ENCODE measurements at places on chromosomes 2 and 18.

DNA sequence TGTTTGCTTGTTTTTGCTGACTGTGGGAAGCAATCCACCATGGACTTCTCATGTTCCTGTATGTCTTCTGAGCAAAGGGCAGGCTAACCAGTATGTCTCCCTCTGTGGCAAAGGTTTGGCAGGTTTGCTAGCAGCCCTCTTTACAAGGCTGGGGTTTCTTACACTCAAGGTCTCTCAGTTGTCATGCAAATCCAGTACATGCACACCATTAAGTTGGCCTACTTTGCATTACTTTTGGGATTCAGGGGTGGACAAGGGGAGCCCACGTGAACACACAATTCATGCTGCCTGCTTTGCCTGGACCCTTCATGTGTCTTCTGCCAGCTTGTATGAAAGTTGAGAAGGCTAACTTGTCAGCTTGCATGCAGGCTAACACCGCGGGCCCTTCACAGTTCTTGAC lies 134.9 kb downstream of the LRRTM4 start:
- DNase-seq, result no peak

- DNase-seq, result no peak
These were observed 11.7 kb downstream of the CXCR2 start for GRCh38 chr2:218137514-218137913.

GRCh38 chr2:172845028-172845630 lies 109.5 kb downstream of the RAPGEF4 start:
- no peak for DNase-seq

- DNase-seq, result no peak
These were observed 4.2 kb upstream of the TWSG1 start for GRCh38 chr18:9330419-9330818.

- no peak for DNase-seq
These were observed 351.9 kb upstream of the ID2 start for GRCh38 chr2:8329660-8330622.

DNA sequence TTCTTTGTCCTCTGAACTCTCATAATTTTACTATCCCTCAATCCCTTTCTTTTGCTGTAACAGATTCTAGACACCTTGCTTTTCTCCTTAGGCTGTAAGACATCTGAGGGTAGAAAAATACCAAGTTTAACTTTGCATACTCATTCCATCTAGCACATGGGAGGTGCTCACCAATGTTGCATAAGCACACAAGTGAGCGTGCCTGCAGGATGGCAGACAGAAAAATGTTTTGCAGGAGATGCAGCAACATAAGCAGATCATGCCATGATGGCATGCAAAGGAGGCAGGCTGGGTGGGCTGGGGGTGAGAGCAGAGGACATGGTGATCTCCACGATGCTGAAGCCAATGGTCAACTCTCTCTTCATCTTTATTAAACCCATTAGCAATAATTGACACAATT lies 24.1 kb downstream of the CYRIA start:
- no peak for DNase-seq

DNA sequence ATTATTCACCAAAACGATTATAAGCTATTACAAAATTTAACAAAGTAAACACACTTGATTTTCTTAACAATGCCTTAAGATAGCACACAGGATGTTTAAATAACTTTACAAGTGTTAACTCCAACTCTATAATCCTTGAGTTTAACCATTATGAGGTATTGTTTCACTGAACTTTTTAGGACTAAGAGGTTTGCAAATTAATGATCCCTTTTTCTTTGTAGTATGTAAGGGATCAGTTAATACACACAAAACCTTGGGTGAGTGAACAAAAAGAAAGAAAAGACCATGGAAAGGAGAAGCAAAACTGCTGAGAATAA lies 21.5 kb upstream of the TFPI start:
- no peak for DNase-seq

DNA sequence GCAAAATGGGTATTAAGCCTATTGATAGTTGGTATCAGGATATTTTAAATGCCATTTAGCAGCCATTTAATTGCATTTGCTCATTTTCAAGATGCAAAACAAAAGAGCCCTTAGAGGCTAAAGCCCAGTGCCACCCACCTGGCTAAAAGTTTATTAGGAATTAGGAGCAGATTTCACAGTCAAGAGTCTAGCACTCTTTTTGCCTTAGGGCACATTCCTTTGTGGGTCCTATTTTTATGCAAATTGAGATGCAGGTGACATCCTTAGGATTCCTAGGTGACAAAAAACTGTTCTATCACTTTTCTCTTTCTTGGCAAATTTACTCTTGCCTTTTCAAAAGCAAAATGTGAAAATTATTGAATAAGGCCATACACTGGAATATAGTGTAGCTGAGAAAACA lies 42.0 kb downstream of the CTNNA2 start:
- no peak for DNase-seq

DNA sequence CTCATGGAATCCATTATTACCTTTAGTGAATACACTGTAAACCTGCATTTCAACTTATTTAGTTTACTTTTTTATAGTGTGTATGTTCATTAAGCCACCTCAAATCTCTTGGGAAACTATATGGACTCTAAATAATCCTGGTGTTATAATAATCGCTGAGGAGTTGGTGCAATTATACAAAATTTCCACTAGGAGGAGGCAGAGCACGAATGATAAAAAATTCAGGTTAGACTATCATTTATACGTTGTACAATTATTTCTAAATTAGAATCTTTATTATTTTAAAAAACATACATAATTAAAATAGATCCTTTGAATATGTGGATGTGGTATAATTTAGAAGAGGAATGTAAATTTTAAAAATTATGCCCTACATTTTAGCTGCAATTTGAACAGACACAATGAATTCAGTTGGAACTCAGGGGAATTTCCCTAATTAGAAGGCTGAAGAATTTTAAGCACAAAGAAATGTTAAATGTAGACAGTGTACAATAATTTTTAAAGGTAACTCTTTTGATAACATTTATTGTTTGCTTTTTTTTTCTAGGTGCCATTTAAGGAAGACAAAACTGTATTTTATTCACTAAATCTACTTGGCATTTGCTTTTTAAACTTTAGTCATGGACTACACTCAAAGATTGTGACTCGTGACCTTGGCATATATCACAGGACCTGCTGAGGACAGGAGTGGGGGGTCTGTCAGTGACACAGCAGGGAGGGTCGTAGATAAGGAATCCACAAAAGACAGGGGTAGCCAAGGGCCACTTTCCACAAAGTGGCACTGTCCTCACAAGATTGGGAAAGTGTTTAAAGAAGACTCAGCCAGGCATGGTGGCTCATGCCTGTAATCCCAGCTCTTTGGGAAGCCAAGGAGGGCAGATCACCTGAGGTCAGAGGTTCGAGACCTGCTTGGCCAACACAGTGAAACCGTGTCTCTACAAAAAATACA lies 45.5 kb downstream of the RAB12 start:
- DNase-seq, result no peak

DNA sequence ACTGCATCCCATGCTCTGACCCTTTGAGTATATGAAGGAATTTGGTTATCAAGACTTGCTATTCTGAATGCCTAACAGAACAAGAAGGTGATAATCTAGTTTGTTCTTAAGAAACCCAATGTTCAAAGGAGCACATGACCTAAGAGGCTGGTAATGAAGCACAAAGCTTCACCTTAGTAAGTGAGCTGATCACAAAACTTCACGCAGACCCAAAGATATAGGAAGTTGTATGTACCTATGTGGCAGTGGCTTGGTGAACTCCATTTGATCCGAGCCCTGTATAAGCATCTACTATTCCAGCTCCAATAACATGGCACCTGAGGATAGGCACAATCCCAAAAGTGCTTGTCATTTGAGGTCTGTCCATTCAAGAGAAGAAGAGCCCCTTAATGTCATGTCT lies 78.6 kb downstream of the ANKRD44 start:
- DNase-seq, result no peak

DNA sequence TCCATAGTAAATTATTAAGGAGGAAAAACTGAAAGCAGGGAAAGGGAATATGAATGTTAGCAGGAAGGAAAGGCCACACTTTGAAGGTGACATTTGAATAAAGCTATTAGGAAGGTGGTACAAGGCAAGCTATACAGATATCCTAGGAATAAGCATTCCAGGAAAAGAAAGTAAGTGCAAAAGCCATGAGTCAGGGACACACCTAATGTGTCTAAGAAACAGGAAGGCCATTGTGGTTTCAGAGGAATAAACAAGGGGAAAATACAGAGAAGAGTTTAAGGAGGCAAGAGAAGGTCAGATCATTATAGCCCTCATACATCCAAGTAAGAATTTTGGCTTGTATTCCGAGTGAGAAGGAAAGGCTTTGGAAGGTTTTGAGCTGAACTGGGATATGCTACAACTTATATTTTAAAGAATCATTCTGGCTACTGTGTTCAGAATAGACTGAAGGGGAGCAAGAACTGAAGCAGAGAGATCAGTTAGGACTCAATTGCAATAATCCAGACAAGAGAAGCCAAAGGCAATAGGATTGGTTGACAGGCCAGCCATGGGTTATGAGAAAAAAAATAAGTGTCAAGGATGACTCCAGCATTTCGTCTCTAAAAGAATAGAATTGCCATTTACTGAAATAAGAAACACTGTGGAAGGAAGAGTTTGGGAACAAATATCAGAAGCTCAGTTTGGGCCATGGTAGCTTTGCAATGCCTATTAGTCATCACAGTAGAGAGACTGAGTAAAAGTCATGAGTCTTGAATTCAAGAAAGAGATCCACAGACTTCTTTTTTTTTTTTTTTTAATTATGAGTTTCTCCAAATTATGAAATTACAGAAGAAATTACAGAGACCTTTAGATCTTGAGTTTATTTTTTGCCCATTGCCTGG lies 11.3 kb downstream of the RAD51AP2 start:
- DNase-seq, result no peak

GRCh38 chr18:39296293-39296888 lies 1730.8 kb upstream of the CELF4 start:
- no peak for DNase-seq

DNA sequence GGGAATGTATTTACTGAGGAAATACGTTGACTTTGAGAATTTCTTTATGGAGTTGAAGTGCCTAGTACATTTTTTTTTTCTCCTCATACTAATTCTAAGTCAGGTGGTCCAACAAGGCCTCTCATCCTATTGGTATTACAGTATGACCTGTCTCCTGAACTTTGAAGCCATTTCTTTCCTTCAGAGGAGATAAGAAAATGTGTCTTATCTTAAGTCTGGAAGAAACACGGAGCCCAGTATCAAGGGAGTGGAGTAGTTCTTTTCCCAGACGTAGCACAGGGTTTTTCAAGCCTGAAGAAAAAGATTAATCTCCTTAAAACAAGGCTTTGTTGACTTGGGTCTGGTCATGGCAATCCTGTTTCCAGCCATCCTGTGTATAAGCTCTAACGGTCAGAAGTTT lies 11.6 kb upstream of the CPS1 start:
- no peak for DNase-seq

DNA sequence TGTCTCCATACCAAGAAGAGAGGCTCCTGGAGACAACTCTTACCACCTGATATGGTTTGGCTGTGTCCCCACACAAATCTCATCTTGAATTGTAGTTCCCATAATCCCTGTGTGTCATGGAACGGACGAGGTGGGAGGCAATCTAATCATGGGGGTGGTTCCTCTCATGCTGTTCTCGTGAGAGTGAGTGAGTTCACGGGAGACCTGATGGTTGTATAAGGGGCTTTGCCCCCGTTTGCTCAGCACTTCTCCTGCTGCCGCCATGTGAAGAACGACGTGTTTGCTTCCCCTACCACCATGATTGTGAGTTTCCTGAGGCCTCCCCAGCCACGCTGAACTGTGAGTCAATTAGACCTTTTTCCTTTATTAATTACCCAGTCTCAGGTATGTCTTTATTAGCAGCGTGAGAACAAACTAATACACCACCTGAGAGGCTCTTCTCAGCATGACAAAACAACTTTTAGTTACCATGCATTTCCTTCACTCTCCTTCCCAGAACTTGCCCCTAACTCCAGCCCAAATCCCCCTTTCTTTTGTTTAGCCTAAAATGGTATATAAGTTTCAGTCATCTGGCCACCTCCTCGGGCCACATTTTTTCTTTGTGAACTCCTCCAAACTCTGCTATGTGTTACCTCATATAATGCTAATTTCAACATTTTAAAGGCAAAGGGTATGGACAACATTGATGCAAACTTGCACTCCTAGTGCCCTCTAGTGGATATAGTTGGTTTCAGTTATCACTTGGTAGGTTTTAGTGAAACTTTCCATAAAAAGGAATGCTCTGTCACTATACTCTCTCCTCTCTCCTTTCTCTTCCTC lies 58.6 kb upstream of the SLC25A52 start:
- DNase-seq, result no peak

GRCh38 chr2:173511942-173512341 lies 157.3 kb downstream of the CDCA7 start:
- DNase-seq, result no peak

DNA sequence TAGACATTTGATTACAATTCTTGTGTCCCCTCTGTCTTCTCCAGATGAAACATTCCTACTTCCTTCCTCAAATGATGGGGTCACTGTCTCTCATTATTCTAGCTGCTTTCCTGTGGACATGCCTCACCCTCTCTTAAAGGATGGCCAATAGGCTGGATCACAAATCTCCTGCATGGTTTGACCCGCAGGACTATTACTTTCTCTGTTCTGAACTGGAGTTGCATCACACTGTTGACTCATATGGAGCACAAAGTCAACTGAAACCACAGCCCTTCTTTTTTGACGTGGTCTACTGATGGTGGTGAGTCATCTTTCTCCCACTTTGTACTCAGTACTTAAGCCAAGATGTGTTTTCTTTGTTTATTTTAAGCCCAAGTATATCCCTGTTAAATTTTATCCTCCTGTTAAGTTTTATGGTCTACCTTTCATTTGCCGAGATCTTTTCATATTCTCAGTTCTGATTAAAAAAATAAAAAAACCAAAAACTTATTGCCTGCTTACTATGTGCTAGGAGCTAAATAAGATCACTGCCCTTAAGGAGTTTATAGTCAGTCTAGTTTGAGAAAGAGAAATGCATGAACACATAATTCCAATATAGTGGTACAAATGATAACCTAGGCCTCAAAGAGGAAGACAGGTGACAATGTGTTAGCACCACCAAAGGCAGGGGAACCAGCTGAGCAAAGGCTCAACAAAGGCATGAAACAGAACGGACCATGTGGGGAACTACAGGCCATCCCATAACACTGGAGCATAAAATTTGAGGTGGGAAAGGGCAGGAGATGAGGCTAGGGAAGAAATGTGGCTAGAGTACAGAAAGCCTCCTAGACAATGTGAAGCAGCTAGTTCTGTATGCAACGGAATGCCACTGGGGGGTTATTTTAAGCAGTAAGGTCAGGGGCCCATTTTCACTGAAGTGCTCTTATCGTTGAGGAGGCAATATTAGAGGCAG lies 67.6 kb upstream of the ZFP36L2 start:
- DNase-seq, result no peak

GRCh38 chr2:128604045-128604444 lies 285.4 kb upstream of the HS6ST1 start:
- DNase-seq, result no peak

DNA sequence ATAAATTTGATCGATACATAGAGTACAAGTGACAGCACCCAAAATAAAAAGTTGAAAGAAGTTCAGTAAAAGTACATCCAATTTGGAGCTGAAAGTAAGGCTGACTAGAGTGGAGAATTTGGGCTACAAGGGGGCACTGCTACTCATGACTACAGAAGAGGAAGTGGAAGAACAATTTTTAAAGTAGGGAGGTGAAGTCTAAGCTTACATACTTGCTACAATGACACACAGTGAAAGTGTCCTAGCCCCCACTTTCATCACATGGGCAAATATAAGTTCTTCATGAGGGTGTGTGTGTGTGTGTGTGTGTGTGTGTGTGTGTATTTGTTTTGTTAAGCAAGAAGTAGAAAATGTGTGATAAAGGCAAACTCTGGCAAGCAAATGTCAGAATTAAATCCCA lies 45.7 kb downstream of the MAP3K2 start:
- no peak for DNase-seq
